Stimulated activated CD8-positive, alpha-beta memory T cell treated with anti-CD3 and anti-CD28 coated beads, Interleukin-7, amount 100 ng/mL, for 1 hour (primary cell): ENCODE measurements at places on chromosomes 5 and 9.

- DNase-seq, result no peak
Measured at GRCh38 chr5:86858442-86858841, 240.7 kb downstream of the COX7C start.

DNA sequence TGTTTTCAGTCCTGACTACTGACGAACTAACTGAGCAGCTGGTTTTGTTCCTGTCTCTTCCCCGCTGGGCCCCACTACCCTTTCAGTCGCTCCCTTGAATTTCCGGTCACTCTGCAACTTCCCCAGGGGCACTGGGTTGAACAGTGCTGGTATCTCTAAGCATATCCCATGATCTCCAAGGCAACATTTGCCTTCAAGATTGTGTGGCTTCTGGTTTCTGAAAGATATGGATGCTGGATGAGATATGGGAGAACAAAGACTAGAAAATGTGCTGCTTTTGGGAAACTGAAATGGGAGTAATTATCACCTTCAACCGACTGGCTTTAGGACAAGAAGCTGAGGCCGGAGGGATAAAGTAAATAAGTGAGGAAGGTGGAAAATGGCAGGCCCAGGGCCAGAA, 258.2 kb upstream of the PIK3R1 start:
- no peak for DNase-seq

DNA sequence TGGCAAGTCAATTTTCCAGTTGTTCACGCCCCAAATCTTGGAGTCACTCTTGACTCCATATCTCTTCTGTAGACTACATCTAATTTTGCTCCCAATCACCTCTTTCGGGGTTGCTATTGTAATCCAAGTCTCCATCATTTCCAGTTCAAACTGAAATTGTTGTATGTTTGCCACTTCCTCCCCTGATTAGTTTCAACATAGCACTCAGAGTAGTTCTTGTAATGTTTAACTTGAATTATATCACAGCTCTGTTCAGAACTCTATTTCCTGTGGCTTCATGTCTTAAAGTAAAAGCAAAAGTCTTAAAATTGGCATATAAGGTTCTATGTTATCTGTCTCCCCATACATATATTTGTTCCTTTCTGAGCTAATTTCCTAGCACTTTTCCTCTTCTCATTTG, 348.5 kb upstream of the RIOK2 start:
- no peak for DNase-seq

GRCh38 chr9:18922161-18922885, 110.7 kb downstream of the SAXO1 start:
- no peak for DNase-seq

DNA sequence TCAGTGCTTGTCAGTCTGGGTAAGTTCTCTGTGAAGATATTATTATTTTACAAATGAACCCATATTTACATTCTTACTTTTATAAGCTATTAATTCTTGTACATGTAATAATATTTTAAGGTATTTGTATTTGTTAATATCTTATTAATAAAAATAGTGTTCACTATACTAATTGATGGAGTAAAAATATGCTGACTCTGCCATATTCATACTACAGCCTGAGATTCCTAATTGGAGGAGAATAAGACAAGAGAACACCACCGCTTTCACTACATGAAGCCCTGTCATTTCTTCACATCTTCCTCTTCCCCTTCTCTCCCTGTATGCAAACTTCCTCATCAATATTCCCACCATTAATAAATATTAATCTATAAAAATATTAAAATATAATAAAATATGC, 167.6 kb upstream of the TUSC1 start:
- no peak for DNase-seq

GRCh38 chr9:71352837-71353236, 231.4 kb upstream of the TRPM3 start:
- DNase-seq, result no peak

DNA sequence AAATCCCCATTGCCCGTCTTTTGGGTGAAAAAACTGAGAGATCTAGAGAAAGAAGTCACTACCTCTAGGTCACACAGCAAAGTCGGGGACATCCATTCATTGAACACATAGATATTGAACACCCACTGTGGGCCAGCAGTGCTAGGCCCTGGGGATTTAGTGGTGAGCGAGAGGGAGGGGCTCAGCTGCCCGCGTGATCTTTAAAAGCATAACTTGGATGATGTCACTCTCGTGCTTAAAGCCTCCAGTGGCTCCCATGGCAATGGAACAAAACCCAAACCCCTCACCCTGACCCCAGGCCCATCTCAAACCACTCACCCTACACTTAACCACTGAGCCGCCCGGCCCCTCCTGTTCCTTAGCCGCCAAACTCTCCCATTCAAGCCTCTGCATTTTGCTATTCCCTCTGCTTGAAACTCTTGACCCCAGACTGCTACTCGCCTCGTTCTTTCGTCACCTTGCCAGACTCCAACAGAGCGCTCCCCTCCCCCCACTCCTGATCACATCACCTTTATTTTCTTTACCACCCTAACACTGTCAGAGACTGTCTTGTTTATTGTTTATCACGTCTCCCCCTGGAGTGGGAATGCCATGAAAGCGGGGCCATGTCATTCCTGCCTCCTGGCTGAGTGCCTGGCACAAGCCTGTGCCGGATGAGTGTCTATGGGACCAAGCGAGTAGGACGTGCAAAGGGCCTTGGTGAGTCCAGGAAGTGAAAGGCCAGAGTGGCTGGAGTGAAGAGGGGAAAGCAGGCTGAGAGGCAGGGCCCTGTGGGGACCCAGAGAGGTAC, 710 bp upstream of the PIP5KL1 start:
- no peak for DNase-seq

DNA sequence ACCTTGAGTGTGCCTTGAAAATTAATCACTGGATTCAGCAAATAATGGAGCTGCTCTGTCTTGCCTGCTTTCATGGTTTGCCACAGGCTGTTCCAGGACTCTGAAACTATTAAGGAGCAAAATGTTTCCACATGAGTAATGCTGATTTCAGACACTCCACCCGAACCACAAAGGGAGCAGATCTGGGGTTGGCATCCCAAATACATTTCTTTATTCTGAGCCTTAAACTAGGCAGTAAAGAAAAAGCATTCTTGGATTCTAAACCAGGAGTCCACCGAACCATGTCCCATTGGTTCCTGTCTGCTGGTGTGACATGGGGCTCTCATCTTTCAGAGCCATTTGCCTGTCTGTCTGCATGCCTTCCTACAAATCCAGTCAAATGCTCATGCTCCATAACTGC, 10.1 kb upstream of the C1QTNF3 start:
- no peak for DNase-seq

DNA sequence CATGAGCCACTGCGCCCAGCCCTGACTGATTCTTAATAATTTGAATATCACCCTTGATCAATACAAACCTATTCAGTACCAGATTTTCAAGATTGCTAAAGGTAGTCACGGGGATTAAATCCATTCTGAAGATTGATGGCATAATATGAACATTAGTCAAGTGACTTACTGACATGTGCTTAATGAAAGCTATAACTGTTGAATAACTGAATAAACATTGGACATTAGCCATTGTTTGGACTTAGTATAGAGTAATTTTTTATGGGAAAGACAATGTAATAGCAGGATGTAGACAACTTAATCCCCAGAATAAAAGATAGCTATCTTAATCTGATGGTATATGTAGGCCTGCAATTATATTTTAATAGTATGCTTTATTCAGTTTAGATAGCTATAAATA, 35.0 kb upstream of the VPS13A start:
- no peak for DNase-seq

GRCh38 chr9:136539427-136540421, 6.1 kb downstream of the NOTCH1 start:
- peak; percentile 80 for DNase-seq

DNA sequence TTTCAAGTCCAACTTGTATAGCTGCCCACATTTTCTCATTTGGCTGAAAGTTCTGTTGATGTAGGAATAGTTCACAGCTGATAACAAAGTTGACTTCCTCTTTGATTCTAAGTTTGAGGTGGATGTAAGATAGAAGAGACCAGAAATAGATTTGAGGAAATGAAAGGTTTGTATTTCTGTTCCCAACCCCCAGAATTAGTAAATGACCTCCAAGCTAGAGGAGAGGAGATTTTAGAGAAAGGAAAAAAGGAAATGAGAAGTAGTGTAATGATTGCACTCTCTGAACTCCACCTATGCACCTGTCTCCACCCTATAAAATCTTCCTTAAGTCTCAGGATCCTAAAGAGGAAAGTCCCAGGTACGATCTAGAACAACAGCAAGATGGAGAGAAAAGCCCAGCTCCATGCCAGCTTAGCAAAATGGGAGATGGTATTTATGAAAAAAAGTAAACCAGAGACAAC, 130.4 kb upstream of the POC5 start:
- DNase-seq, result no peak

- no peak for DNase-seq
Measured at GRCh38 chr5:133307275-133307674, 255.5 kb downstream of the HSPA4 start.

DNA sequence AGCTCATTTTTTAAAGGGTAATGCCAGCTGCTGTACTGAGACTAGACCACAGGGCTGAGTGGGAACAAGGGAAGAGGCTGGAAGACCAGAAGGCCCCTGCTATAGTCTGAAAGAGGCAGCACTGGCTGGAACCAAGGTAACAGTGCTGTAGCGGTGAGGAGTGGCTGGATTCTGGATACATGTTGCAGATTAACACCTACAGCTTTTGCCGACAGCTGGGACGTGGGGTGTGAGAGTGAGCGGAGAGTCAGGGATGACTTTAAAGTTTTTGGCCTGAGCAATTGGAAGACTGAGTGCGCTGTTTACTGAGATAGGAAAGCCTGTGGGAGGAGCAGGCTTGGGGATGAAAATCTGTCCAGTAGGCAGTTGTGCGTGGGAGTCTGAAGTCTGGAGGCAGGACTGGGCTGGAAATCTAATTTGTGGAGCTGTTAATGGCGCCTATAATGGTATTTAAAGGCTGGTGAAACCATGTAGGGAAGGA, 26.5 kb downstream of the AQP7 start:
- DNase-seq, result no peak

DNA sequence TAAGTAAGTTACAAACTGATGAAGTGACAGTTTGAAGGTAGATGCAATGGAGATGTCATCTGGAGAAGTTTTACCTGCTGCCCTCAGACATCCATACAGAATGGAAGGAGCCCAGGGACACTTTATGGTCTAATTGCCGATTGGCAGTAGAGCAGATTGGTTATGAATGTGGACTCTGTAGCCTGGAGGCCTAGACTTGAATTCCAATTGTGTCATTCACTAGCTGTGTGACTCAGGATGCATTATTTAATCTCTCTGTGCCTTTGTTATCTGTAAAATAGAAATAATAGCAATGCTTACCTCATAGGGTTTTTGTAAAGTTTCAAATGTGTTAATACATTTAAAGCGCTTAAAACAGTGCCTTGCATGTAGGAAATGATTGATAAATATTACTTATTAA, 5.2 kb upstream of the TCERG1 start:
- no peak for DNase-seq

- DNase-seq, result no peak
Measured at GRCh38 chr5:167219298-167219697, 1072.1 kb upstream of the WWC1 start.

DNA sequence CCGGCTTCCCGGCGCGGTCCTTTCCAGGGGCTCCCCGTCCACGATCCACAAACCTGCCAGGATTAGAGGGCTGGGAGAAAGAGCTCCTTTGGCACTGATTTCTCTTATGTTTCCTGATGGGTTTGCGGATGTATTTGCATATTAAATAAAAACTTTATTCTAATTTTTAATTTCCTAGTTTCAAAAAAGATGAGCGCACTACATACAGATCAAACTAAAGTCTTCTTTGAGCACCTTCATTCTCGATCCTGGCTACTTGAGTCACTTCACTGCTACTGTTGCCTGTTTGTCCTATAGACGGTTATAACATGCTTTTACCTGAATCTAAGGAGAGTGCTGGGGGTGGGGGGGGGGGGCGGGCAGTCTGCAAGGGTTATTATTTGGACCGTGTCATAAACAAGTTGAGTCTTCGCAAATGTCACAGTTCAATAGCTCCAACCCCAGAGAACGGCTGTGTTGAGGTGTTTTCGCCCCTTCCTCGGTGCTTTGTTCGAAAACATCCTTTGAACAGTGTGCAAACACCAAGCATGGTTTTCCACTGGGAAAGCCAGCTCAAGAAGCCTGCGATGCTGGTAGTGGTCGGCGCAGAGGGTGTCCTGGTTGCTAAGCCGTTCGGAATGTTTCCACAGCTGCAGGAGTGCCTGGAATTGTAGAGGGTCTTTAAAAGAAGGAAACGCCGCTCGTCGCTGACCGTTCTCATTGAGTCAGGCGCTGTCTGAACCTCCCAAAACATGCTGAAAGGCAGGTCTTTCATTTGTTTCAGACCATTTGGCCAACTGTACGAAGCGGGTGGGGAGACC, 1.1 kb upstream of the STK10 start:
- DNase-seq, result no peak

DNA sequence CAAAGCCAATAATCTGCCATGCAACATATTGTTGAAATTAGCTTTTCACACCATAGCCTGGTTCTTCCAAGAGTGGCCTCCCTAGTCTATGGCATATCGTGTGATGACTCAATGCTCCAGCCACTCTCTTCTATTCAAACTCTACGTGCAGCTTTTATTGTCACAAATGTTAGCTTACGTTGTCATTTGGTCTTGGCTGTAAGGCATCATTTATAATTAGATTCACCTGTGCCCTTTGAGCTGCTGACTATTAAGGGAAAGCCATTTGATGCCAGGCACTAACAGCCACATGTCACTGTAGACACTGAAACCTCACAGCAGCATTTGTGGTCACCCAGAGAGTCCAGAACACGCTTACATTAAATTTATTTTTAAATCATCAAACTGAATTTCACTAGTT, 66.8 kb downstream of the APBA1 start:
- DNase-seq, result no peak

DNA sequence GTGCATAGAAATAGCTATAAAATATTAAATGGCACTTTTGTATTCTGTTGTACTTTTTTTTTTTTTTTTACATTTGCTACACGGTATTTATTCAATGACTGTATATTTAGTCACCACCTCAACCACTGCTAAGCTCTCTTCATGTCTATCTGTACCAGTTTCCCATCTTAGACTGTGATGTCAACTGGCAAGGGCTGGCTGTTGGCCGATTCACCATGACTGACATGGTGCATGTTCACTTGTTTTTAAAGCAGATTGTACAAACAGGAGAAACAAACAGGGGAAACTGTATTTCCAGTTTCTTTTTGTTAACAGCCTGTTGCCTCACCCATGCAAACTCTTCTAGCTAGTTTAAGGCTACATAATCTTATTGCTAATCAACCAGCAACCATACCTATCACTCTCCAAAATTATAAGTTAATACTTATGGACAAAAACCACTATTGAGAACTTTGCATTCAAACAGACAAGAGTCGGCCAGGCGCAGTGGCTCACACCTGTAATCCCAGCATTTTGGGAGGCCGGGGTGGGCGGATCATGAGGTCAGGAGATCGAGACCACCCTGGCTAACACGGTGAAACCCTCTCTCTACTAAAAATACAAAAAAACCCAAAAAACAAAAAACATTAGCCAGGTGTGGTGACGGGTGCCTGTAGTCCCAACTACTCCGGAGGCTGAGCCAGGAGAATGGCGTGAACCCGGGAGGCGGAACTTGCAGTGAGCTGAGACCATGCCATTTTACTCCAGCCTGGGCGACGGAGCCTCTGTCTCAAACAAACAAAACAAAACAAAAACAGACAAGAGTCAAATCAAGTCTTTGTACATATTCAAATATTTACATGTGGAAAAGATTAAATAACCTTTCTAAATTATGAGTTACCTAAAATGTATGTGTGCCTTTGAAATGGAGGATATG, 13.2 kb downstream of the ZFAND5 start:
- DNase-seq, result no peak
